ENCODE measurements at places on chromosomes 6 and 20.
A peak's percentile ranks its signal among the peaks of the same experiment; 100 is the strongest.

DNA sequence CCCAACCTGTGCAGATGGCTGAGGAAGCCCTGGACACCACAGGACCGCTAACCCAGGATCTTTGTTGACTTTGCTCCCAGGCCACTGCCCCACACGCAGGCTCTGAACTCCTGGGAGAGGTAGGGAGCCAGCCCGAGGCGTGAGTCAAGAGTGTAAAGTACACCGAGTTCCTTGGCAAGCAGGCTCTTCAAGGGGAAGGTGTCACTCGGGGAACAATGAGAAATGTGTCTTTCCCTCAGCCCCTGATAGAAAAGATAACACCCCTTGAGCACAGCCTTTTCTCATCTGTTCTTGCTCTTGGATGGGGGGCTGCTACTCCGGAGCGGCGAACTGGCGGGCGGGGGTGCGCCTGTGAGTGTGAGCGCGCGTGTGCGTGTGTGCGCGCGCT lies 472 bp upstream of the EDN3 start:
- DNase-seq, result no peak

DNA sequence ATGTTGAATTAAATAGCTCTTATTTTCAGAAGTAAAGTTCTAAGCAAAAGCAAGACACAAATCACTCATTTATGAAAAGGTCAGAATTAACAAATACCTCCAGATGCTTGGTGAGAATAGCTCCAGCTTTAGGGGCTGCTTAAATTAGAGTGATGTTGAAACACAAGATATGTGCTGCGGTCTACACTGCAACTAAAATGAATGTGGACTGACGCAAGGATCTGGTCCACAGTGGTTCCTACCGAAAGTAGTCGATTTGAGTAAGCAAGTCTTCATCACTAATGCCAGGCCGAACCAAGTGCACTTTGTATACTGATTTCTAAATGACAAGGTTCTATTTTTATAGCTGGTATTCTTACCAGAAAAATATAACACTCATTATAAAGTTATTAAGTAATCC lies 96.3 kb downstream of the PRDM1 start:
- DNase-seq, result no peak

GRCh38 chr6:3848925-3849605 lies at the start of gene FAM50B:
FAM50B (plus strand) TSS chr6:3849373; CDS start chr6:3849812, 439 bp downstream.
- peak; percentile 96 for DNase-seq

DNA sequence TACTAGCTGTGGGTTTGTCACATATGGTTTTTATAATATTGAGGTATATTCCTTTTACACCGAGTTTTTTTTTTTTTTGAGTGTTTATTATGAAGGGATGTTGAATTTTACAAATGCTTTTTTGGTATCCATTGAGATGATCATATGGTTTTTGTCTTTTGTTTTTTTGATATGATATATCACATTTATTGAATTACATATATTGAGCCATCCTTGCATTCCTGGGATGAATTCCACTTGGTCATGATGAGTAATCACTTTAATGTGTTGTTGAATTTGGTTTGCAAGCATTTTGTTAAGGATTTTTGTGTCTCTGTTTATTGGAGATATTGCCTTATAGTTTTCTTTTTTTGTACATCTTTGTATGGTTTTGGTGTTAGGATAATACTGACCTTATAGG lies 3.3 kb upstream of the ZNF337 start:
- no peak for DNase-seq

DNA sequence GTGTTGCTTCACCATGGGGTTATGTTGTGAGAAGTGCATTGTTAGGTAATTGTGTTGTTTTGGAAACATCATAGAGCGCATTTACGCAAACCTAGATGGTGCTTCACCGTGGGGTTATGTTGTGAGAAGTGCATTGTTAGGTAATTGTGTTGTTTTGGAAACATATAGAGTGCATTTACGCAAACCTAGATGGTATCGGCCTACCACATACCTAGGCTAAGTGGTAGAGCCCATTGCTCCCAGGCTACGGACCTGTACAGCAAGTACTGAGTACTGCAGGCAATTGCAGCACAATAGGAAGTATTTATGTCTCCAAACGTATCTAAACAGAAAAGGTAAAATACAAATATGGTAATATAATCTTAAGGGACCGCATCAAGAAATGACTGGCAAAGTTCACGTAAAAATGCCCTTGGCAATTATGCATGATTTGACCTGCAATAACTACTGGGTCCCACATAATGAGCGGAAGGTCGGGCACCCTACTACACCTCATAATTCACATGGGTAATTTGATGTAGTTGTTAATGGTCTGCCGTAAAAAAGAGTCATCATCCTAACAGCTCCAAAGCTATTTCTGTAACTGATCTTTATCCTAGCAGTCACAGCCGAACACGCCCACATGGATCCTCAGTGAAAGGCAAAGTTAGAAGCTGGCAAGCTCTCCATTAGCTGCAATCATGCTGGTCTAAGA lies 76.0 kb downstream of the RSPH3 start:
- no peak for DNase-seq

DNA sequence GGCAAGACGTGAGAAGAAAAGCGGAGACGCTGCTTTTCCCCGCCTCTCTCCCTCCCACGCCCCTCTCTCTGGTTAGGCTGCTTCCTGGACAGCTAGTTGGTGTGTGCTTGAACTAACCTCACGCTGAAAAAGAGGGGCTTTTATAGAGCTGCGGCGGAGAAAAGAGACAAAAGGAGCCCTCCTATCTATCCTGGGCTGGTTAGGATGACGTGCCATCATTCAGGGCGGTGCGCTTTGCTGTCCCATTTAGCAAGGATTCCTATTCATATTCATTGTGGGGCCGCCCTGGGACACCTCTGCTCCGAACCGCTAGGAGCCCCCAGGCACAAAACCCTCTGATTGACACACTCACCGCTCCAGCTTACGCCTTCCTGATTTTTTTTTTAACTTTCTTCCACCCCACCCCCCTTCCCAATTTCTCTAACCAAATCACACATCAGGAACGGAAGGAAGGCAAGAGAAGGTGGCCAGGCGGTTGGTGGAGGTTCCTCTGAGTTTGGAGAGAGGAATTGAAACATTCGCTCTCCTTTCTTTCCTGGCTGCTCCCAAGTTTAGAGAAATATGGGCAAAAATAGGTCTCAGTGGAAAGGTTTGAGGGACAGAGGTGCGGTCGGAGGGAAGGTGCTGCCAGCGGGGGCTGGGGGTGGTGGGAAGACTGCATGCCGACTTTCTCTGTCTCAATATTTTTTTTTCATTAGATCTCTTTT lies at the start of gene OLIG3:
OLIG3 (minus strand) TSS at position 114 of the 707 bp plus-strand sequence. CDS start 224 bp downstream, outside the sequence.
- DNase-seq, result no peak

DNA sequence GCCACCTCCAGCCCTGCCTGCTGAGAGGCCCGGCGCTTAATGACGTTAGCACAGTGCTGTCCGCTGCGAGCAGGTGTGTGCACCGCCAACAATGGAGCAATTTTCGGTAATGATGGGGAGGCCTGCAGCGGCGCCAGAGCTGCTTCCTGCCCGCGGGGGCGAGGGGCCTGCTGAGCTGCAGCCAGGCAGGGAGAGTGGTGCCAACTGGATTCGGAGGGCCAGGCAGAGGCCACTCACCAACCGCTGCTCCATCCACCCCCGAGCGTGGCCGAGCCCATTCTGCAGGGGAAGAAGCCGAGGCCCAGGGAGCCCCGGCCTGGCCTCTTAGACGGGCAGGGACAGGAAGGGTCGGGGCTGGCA lies 9.6 kb downstream of the HRH3 start:
- DNase-seq, result no peak

- peak; percentile 61 for DNase-seq
These were observed 36.4 kb upstream of the HLA-C start for GRCh38 chr6:31308050-31308844.

Measured in Right ventricle myocardium superior (tissue), 1 donor.